ENCODE measurements at places on chromosomes 3 and 15.

DNA sequence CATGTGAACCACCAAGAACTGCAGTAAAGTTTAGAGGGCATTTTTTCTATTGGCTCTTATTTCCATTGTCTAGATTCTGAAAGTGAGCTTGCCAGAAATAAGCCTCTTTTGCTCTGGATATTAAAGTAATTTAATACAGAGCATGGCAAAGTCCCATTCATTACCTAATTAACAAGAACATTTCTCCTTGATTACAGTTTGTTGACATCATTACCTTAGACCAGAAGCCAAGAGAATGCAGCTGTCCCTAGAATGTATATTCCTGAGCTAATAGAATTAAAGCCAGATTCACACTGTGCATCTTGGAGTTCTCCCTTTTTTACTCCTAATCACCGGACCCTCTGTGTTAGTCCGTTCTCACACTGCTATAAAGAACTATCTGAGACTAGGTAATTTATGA lies 46.4 kb upstream of the TM4SF4 start:
- DNase-seq: no peak

- DNase-seq: peak; percentile 51
Measured at GRCh38 chr15:64813075-64813474, 12.4 kb downstream of the PIF1 start.

GRCh38 chr15:80550219-80550907 lies 144.7 kb upstream of the ABHD17C start:
- DNase-seq: peak; percentile 97

- no peak for DNase-seq
Measured at GRCh38 chr3:132857317-132857716, 135.1 kb upstream of the NPHP3 start.

GRCh38 chr3:14767245-14768051 lies 51.3 kb upstream of the FGD5 start:
- DNase-seq: no peak

DNA sequence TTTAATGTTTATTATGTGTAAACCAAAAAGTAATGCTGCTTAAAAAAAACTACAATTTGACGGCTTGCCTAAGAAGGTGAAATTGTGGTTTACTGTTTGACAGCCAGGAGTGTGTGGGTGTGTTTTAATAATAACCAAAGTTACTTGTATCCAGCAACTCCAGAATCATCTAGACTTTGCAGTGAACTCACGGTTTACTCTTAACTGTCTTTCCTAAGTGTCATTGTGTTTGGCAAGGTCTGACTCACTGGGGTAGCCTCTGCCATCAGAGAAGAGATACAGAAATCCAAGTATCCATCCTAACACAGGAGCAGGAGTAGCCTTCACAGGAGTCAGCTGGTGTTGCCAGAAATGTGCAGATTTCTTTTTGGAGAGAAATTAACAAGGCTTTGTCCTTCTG lies 151.1 kb downstream of the CTNNB1 start:
- no peak for DNase-seq

GRCh38 chr3:73791356-73791755 lies 166.6 kb upstream of the PDZRN3 start:
- DNase-seq: no peak

- DNase-seq: no peak
Measured at GRCh38 chr3:10193692-10194327, 29.1 kb downstream of the IRAK2 start.

DNA sequence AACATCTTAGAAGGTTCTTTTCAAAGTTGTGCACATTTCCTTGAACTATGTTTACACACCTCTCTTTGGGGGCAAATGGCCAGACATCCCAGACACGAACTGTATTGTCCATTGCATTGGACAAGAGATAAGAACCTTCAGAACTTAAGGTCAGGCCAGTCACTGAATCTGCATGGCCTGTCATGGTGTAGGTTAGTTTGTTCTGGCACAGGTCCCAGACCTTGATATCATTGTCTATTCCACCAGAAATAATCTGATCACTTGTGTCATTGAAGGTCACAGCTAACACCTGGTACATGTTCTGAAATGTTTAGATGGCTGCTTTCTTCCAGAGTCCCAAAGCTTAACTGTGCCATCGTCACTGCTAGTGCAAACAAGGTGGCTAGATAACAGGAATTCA lies 55.7 kb downstream of the KCNAB1 start:
- no peak for DNase-seq

GRCh38 chr3:183008303-183008702 lies 28.0 kb upstream of the DCUN1D1 start:
- peak; percentile 15 for DNase-seq

DNA sequence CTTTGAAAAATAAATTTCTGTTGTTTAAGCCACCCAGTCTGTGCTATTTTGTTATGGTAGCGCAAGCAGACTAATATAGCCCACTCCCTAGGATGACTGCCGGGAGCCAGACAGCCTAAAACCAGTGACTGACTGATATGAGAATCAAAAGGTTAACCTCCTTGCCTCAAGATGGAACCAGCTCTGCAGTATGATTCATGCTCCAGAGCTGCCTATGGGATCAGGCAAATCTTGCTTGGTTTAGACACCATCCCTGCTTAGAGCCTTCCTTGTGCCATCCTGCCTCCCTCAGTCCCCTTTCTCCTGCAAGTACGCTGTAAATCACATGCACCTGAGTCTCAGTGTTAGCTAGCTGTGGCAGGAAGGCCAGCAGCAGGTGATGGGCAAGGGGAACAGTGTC lies 39.3 kb downstream of the TRANK1 start:
- DNase-seq: no peak

DNA sequence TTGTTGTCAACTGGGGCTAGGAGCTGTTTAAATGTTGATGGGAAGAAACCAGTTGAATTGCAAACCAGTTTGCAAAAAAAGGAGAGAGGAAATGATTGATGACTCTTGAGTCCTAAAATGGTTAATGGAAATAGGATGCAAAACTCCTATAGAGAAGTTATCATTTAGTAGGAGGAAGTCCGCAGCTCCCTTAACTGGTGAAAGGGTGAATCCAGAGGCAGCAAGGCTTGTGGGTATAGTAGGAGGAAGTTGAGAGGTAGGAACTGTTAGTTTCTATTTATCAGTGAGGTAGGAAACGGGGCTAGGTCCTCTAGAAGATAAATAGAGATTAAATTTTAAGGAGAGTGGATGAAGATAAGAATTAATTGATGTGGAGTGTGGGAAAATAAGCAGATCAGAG lies 15.4 kb downstream of the IREB2 start:
- DNase-seq: no peak

DNA sequence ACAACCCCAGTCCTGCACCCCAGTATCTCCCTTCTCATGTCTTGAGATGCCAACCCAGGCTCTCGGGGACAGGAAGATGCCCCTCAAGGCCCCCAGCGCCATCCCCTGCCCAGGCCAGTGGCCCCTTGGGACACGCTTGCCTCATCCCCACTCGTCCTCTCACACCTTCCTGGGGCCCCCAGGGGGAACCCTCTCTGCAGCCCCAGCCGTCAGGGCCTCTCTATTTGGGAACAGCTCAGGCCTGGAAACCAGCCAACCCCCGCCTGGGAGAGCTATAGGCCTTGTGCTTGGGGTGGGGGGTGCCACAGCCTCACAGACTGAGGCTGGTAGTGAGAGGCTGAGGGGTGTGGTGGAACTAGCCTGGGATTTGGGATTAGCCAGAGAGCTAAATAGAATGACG lies 7.8 kb downstream of the LINGO1 start:
- no peak for DNase-seq

GRCh38 chr15:42082823-42083604 lies 11.3 kb downstream of the PLA2G4D start:
- DNase-seq: no peak

DNA sequence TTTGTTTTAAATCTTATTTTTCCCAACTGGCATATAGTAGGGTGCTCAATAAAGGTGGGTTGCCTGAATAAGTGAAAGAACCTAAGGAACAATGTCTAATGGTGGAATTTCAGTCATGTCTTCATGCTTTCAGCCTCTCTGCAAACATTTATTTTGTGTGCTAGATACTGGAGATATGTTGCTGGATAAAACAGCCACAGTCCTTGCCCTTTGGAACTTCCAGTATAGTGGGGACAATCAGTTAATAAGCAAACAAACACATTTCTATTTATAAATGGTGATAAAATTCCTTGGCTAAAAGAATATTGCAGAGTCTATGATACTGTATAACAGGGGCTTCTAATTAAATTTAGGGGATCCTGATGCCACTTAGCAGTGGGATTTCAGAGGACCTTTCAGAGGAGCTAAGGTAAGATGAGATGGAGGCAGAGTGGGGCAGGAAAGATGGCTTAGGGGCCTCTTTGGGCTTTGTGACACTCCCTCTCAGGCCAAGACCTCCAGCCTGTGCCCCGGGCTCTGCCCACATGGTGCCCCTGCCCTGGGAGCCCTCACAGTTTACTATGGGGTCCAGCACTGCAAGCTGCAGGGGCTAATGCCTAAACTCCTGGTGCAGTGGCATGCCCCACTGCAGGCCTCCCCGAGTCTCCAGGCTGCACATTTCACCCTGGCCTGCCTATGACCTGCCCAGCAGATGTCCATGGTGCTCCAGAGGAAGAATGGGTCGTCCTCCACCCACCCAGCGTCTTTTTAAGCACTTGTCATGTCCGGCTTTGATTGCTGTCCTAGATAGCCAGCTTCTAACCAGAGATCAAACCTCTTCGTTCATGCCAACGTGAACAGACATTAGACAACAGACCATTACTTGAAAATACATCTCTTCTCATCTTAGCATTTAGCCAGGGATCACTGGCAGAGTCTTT lies 61.6 kb upstream of the PRR23C start:
- DNase-seq: no peak

DNA sequence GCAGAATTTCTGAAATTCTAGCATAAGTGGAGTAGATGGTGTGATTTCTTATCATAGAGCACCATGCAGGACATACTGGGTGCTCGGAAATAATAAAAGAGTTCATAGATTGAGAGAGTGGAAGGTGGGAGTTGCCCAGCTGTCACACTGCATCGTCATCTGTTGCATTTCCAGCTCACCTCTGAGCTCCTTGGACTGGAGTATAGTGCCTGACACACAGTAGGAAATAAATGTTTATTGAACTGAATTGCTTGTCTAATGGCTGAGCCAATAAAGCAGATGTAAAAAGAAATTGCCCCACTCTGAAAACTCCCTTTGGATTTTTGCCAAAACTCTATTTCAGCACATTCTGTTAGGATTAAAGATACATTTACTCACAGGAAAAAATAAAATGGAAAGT lies 108.9 kb upstream of the UBE2E1 start:
- DNase-seq: no peak

GRCh38 chr3:128367221-128367620 lies 99.5 kb downstream of the DNAJB8 start:
- no peak for DNase-seq

DNA sequence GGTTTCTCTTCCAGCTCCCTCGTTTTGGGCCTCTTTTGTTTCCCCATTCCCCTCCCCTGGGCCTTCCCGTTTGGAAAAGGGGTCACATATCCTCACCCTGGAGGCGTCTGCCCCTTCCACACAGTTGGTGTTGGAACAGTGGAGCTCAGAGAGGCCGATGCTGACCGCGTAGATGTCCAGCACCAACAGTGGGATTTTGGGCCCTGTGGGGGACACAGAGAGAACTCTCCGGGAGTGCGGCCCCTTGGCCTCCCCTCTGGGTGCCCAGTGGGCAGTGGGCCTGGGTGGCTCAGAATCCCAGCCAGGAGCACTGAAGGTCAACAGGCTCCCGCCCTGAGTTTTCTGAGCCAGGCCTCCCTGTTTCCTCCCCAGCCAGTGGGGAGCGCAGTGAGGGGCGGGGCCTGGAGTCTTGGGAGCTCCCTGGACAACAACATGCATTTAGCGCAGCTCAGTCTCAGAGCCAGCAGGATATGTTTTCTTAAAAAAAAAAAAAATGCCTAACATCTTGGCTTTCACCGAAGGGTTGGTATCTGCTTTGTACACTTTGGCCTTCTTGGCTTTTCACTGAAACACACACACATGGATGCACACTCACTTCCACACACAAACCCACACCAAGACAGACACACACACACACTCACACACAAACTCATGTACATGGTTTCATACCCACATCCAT lies 670 bp upstream of the ISLR start:
- peak; percentile 81 for DNase-seq

DNA sequence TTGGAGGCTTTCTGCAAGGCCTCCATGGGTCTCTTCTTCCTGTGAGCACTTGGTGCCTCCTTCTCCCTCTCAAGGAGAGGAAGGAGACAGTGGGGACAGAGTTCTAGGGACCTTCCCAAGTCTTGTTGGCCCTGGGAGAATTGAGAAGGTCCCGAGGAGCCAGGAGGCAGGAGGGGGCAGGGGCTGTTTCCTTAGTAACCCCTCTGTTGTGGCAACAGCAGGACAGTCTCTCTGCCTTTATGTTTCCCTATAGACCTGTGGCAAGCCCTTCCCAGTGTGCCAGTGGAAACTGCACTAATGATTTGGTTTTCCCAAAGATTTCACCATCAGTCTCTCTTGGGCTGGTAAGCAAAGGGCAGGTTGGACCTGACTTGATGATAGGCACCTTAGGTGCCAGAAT lies 87.8 kb upstream of the GALNT15 start:
- DNase-seq: no peak

GRCh38 chr15:74784426-74785193 lies 2.7 kb downstream of the CSK start:
- DNase-seq: no peak

DNA sequence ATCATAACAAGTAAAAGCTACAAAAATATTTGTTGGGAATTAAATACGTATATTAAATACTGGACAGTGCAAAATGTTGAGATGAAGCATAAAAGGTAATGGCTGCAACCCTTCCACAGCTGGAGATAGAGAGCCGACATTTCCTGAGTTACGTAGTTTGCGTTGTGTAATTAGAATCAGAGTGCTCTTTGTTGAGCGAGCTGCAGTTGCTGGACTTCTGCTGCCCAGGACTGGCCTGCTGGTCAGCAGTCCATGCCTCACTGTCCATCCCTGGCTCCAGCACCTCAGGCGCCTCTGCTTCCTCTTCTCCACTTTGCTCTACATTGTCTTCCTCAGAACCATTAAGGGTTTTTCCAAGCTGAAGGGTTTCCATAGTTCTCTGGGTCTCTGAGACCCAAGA lies 28.4 kb upstream of the SHC4 start:
- no peak for DNase-seq

GRCh38 chr3:99504258-99504657 lies 134.1 kb upstream of the COL8A1 start:
- peak; percentile 33 for DNase-seq

GRCh38 chr3:33919312-33920120 lies 121.1 kb downstream of the PDCD6IP start:
- no peak for DNase-seq

GRCh38 chr3:111613294-111613693 lies 18.1 kb upstream of the ZBED2 start:
- DNase-seq: no peak

All from fibroblast of skin of scalp (primary cell).